EH (cell line): ENCODE measurements at places on chromosomes 4 and X.

GRCh38 chr4:3683077-3683743 is 83.0 kb upstream of the ADRA2C start:
- DNase-seq, result no peak

DNA sequence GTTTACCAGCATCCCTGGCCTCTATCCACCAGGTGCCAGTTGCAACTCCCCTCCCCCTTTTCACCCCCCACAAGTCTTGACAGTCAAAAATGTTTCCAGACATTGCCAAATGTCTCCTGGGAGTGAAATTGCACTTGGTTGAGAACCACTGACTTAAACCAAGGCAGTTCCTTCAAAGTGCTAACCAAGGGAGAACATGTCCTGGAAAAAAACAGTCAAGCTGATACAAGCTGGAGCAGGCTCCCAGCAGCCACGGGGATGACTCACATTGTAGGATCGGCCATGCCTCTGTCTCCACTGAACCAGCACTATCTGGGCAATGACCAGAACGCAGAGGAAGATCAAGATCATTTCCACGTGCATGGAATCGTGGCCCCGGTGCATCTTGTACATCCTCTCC is 11.4 kb downstream of the RNF175 start:
- DNase-seq, result peak; percentile 67

GRCh38 chr4:89573656-89574055 is 263.3 kb downstream of the SNCA start:
- no peak for DNase-seq

DNA sequence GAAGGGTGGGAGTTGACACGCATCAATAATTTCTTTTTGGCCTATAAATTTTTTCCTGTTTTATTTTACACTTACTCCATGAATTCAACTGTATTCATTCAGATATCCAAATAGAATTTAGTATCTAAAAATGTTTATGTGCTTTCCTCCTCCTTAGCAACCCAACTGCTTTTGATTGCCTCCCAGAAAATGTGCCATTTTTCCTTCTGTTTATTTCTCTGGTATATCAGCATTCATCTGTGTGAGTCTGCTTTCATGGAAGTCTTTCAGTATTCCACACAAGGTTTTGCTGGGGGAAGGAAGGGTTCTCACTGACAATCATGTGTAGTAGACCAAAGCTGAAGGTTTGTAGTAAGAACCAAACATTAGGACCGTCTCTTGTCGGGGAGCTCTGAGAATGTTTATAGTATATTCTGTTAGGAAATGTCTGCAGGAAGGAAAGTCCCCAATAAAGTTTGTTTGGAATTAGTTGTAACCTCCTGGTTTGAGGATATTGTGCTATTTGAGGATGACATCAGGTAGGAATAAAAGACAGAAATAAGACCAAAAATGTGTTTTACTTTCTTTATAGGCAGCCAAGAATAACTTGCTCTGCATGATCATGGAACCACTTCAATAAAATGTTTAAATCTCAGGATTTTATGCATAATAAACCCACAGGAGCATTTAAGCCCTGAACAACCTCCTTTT is 673.6 kb upstream of the INTU start:
- no peak for DNase-seq

DNA sequence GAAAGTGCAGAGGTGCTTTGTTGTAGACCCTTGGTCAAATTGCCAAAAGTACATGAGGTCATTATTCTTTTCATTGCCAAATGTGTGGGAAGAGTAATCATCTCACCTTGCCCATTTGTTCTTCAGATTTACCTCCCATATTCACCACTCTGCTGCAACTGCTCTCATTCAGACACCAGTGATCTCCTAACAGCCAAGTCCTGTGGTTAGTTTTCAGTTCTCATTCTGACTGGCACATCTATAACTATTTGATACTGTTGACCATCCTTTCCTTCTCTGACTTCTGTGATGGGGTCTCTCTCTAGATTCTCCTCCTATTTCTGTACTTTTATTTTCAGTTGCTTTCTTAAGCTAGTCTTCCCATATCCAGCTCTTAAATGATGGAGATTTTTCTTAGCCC is 39.8 kb downstream of the GRIA3 start:
- DNase-seq, result no peak

DNA sequence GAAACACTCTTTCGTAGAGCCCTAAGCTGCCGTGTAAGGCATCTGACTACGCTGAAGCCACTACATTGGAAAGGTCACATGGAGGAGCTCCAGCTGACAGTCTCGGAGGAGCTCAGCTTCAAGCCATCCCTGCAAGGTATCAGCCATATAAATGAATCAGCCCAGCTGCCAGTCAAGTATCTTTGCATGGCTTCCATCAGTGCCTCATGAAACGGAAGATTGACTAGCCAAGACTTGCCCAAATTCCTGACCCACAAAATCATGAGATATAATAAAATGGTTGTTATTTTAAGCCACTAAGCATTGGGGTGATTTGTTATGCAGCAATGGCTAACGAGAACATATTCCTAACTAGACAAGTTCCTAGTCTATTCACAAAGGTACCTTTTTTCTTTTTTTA is 104.1 kb upstream of the SCOC start:
- no peak for DNase-seq

GRCh38 chr4:1383728-1384591 is 22.3 kb downstream of the NKX1-1 start:
- DNase-seq, result no peak

DNA sequence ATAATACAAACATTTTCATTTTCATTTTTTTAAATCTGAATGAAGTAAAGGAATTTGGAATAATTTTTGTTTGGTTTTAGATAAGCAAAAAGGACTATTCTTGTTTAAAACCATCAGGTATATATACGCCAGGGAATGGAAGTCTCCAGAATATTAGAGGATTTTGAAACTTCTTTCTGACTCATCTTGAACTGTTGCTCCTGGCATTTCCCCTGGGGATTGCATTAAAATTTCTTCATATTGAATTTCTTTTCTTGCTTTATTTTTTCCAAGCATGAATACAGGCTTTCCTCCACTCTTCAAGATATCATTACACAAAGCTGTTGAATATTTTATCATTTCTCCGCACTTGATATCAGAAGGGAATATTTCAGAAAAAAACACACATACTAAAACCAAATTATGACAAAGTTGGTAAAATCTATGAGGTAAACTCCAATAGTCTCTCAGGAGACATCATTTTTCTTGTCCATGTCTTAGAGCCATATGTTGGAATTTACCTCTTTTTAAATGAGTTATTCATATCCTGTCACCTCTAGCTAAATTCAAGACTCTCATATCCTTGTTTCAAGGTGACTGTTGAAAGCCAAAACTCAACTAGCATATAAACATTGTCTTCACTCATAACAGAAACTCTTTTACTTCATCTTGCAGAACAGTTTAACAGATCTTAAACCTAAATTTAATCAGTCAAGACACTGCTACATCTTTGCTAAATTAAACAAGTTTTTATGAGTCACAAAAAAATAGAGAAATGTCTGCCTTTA is 20.7 kb upstream of the CSN1S1 start:
- DNase-seq, result no peak

- DNase-seq, result no peak
Measured at GRCh38 chr4:52715255-52715897, 35.8 kb downstream of the ERVMER34-1 start.

GRCh38 chr4:111018216-111018615 is 395.3 kb upstream of the PITX2 start:
- DNase-seq, result no peak

- DNase-seq, result no peak
Measured at GRCh38 chr4:4315461-4316149, 25.6 kb downstream of the ZBTB49 start.

- DNase-seq, result peak; percentile 91
Measured at GRCh38 chr4:176841711-176842112, 49.0 kb upstream of the VEGFC start.

- no peak for DNase-seq
Measured at GRCh38 chrX:136256026-136256425, 4.8 kb upstream of the MAP7D3 start.
